ENCODE measurements at places on chromosomes 5 and 9.

DNA sequence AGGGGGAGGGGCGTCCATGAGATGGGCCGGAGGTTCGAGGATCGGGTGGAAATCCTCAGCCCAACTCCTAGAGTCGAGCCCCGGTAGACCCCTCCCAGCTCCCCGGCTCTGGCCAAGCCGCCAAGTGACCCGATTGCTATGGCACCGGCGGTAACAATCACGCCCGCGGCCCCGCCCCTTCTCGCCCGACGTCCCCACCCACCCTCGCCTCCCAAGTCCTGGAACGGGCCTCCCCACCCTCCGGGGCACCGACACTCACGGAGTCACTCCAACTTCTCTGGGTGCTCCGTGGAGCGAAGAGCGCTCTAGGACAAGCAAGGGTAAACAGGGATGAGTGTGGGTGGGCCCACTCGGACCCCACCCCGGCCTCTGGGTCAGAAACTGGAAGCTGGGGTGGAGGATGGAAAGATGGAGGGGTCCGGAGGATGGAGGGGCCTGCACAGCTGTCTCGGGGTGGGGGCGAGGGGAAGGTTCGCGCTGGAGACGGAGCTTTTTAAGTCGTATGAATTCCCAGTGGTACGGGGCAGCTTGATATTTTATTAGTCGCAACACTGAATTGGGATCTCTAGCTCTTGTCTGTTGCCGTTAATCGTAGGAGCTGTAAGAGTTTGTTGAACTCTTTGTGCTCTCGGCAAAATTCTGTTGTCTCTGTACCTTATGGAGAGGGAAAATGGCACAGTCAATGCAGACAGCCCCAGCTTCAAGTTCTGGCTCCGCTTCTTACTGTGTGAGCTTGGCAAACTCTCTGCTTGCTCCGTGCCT, at the start of gene SPACA9:
Gene SPACA9 (plus strand): TSS at position 204 of the 762 bp plus-strand sequence. CDS start 5,050 bp downstream, outside the sequence.
- no peak for DNase-seq

DNA sequence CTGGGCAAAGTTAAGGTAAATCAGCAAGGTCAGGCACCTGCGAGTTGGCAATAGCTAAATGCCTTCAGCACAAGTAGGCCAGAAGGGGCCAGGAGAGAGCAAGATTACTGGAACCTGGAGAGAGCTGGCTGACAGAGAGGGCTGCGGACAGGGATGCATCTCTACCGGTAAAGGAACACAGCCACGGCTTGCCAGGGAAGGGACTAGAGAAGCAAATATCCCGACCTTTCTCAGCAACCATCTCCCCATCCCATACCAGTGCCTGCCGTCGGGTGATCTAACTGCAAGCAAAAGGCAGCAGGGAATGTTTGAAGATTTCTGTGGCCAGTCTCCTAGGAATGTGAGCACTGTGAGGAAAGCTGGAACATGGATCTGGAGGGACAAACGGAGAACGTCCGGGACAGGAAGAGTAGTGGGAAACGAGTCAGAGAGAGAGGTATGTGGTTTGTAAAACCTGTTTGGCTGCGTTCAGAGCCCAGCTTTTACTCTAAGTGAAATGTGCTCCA, 15.9 kb upstream of the ABLIM3 start:
- DNase-seq = no peak

DNA sequence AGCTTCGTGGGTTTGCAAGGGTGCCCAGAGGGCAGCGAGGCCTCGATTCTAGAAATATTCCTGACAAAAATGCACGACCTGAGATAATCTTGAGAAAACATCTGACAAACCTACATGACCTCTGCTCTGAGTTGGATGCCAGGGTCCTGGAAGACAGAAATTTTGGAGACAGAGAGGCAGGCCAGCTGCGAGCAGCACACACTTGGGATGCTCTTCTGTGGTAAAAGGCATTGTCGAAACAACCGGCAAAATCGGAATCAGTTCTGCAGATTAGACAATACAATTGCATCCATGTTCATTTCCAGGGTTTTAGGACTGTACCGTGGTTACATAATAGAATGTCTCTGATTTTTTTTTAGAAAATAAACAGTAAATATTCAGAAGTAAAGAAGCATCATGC, 74.2 kb downstream of the GADD45G start:
- no peak for DNase-seq

DNA sequence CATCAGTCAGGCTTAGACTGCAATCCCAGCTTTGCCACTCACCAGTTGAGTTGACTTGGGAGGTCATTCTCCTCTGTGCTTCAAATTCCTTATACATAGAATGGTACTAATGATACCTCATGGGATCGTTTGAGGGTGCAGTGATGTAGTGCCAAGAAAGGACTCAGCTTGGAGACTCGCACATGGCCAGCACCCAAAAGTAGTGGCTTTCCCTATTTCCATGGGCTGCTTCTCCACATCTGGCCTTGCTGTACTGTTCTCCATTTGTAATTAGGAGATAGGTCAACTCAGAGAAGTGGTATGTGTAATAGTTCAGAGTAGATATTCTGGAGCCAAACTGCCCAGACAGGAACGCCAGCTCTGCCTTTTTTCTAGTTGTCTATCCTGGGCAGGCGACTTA, 5.5 kb downstream of the CCL19 start:
- no peak for DNase-seq

DNA sequence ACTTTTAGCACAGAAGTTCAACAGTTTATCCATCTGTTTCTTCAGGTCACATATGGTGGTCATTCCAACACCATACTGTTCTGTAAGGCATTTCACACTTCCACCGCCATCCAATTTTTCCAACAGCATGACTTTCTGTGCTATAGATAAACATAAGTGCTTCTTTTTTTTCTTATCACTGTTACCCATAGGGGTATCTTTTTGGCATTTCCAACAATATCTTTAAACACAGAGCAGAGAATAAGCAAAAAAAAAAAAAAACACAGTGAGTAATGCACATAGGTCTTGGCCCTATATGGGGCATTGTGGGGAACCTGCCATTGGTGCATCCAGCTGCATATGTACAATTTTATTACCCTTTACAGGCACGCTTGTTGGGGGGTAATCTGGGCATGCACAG, 12.2 kb upstream of the ZNF367 start:
- no peak for DNase-seq

DNA sequence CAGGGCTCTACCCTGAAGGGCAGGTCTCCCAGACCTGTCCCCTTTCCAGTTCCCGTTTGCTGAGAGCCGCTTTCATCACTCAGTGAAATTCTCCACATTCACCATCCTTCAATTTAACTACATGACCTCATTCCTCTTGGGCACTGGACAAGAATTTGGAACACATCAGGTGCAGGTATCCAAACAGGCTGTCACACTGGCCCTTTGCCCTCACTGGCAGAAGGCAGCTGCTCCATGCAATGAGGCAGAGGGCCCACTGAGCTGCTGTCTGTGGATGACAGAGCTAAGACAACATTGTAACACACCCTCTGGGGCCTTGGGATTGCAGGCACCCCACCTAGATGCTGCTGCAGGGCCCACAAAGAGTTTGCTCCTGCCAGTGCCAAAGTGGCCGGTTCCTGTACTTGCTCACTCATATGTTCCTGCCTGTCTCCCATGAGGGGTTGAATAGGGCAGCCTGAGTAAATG, 55.1 kb downstream of the ACTL7B start:
- DNase-seq = no peak
